ENCODE measurements at places on chromosomes 5 and 9. TPM values are rescaled to one million over a fixed set of nuclear protein-coding genes. Genes with fewer than 3 reads are reported as not detected.

The ASB6 gene
- 14.3 TPM for total RNA-seq

- DNase-seq, result no peak
Observed at GRCh38 chr5:144028058-144028457, 142.4 kb downstream of the YIPF5 start.

The GPR150 gene
- total RNA-seq, result 0.54 TPM

The RNF208 gene
- 11.5 TPM for total RNA-seq

DNA sequence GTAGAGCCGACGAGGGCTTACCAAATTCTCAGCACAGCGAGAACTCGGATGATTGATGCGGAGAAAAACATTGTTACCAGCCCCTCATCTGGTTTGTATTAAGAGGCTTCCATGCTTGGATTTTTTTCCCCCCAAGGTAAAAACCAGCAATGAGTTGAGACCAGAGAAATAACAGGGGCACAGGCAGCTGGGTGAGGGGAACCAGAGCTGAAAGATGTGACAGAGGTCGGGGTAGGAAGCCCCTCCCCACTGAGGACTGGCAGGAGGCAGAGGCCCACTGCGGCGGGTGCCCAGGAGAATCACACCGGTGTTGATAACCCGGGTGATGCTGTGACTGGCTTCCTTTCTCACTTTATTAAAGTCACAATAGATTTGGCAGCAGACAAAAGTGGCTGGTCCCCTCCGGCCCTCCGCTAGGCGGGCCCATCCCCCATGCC, 116.5 kb upstream of the PHYKPL start:
- DNase-seq, result no peak

The TGFBI gene
- total RNA-seq, result 314 TPM

The HTR4 gene
- not detected for total RNA-seq

GRCh38 chr5:170520372-170520771, 16.6 kb downstream of the KCNIP1 start:
- no peak for DNase-seq

GRCh38 chr5:171975877-171976667, 30.4 kb downstream of the FBXW11 start:
- no peak for DNase-seq

GRCh38 chr9:115980976-115981375, 172.6 kb upstream of the PAPPA start:
- DNase-seq, result no peak

The PHPT1 gene
- total RNA-seq, result 204 TPM

DNA sequence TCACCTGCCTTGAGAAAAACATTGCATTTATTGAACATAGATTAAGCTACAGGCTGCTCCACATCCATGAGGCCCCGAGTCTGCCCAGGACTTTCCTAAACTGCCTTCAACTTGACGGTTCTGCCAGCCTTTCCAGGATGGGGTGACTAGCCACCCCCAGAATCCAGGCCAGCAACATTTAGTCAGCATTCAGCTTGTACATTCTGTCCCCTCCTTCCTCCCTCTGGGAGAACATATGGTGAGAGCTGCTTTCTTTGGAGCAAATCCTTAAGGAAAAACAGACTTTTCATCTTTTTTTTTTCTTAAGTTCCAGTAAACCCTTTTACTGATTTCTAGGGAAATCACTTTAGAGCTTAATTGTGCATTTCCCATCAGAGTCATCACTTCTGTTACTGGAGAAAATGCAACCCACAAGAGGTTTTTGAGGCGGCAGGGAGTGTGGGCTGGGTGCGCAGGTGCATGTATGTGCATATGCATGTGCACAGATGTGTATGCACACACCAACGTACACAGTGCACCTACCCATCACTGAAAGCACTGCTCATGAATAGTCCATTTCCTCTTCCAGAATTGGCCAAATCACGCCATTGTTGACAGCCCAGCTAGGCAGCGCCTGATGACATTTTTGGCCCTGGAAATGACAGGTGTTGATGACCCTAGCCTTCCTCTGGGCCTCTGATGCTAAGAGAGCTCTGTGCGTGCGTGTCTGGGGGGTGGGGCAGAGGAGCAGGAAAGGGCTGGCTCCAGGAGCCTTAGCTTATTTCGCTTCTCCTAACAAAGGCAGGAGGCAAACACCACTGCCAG, 145.6 kb downstream of the HSD17B3 start:
- no peak for DNase-seq

The THOC3 gene
- total RNA-seq, result 70.8 TPM

The PCDHGC5 gene
- 0.36 TPM for total RNA-seq

DNA sequence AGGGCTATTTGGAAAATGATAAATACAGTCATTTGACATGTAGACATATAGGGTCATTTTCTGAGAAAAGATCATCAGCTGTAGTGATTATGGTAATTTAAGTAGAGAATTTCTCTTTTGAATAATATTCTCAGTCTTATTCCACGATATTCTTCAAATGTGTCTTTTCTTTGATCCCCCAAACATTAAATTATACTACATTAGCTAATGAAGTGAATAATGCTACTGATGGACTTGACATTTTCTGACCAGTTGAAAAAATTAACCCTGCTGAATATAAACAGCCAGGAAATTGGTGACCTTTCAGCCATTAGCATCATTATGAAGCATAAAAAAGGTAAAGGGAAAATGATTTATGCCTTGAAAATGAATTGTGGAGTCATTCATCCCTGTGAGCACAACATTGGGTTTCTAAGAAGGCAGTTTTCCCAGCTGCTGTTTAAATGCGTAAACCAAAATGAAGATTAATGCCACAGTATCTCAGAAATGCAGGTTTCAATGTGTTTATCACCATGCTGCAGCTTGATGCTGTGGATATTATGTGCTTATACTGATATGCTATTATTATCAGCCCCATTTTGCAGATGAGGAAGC, 489.1 kb downstream of the KCTD16 start:
- no peak for DNase-seq

The NTNG2 gene
- 5.1 TPM for total RNA-seq

DNA sequence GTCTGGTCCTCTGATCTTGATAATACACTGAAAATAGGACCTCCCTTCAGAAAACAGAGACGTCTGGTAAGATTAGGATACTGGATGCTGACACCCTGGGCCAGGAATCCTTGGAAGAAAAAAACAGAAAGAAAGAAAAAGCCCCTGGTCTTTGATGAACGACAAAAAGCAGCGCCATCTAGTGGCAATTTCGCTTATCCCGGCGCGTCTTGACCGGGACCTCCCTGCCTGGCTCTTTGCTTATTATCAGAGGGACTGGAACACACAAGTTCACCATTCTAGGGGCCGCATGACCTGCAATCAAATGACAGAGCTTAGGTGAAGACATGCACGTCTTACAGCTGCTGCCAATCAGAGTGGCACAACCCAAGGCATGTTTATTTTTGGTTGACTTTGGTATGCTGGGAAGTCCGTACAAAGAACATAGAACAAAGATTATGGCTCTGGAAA, 114.9 kb upstream of the NFIB start:
- DNase-seq, result peak; percentile 8

GRCh38 chr5:55520117-55520839, 14.5 kb downstream of the PLPP1 start:
- no peak for DNase-seq

DNA sequence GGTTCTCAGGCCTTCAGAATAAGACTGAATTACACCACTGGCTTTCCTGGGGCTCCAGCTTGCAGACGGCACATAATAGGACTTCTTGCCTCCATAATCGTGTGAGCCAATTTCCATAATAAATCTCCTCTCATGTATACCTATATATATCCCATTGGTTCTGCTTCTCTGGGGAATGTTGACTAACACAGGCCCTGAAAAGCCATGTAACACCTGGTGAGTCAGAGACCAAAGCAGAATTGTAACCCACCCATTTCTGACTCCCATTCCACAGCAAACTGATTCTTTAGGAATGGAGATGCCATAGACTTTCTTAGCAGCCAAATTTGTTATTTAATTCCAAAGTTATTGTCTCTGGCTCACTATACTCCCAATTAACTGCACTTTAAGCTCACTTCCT, 85.4 kb upstream of the AGXT2 start:
- DNase-seq, result no peak

The GRXCR2 gene
- total RNA-seq, result not detected

DNA sequence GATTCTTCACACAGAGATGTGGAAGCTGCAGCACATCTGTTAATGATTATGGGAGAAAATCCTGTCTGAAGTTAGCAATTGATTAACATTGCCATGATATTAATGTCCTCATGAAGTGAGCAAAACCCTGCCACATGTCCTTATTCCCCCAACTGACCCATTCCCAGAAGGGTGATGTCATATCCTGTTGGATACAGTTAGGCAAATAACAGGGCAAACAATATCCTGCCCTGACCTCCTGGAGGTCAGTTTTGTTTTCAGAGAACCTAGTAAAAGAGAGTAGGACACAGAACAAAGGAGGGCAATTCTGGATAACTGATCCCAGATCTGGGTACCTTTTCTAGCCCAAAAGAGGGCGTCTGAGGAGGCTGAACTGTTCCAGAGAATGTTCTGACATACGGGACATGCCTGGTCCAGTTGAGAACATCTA, 11.0 kb downstream of the ABLIM3 start:
- DNase-seq, result no peak

DNA sequence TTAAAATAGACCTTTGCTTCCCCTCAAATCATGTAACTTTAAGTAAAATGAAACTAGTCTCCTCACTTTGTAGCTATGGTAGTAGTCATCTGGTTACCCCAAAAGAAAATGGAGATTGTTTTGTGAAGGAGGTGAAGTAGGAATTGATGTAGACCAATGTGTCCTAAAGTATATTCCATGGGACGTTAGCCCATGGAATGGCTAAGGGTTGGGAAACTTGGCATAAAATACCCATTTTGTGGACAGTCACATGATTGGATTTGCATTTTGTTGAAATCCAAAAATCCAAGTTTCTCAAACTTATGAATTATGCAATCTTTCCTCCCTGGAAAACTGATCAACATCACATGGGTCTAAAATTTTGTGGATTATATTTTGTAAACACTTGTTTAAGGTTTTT, 290.6 kb downstream of the OSTF1 start:
- no peak for DNase-seq

- no peak for DNase-seq
Observed at GRCh38 chr5:146344155-146345118, 5.8 kb downstream of the POU4F3 start.

GRCh38 chr5:39160576-39161213, 58.7 kb downstream of the FYB1 start:
- no peak for DNase-seq

- DNase-seq, result no peak
Observed at GRCh38 chr5:19002111-19002510, 985.9 kb downstream of the CDH18 start.

The CDH9 gene
- total RNA-seq, result 0.10 TPM

The GARIN3 gene
- total RNA-seq, result not detected

Measured in Panc1 (cell line).